ENCODE measurements at places on chromosomes 1 and 21.

DNA sequence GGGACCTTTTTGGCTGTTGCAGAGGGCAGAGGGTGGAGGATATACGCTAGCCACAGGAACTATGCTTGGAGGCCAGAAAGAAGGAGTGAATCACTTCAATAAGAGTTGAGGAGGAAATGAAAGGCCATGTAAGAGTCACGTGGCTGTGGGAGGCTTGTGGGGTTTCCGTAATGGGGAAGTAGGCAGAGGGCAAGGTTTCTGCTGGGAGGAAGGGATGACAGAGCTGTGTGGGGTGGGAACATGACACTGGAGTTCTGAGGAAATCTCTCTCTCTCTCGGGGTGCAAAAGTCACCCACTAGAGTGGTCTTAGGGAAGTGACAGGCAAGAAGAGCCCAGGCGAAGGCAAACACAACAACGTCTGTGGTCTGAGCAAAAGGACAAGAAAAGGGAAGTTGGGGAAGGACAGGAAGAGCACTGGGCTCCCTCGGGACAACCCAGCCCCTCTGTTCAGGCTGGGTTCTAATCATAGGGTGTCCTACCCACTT lies 3.9 kb upstream of the CD1C start:
- peak; percentile 22 for DNase-seq

GRCh38 chr1:202162418-202163280 lies 2.2 kb upstream of the PTPN7 start:
- no peak for DNase-seq

- DNase-seq, result no peak
Observed at GRCh38 chr1:87449348-87449963, 120.8 kb downstream of the LMO4 start.

GRCh38 chr1:157916887-157917570 lies 75.4 kb upstream of the CD5L start:
- DNase-seq, result no peak

- no peak for DNase-seq
Observed at GRCh38 chr1:34876406-34876805, 16.9 kb upstream of the SMIM12 start.

DNA sequence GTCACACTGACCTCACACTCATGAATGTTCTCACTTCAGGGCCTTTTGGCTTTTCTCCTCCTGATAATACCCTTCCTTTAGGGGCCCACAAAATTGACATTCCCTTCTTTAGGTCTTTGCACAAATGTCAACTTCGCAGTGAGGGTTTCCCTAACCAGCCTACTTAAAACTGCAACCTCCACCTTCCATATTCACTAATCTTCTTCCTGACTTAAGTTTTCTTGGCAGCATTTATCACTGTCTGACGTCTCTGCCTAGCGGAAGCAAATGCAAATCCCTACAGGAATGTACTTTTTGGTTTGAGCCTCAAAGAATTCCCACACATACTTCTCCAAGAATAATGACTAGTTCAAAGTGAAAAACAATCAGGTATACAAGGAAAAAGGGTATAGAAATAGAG lies 32.8 kb downstream of the INTS7 start:
- DNase-seq, result no peak

- no peak for DNase-seq
Observed at GRCh38 chr21:43602266-43603232, 56.7 kb downstream of the HSF2BP start.

- DNase-seq, result peak; percentile 42
Observed at GRCh38 chr21:33064623-33065390, 5.1 kb upstream of the OLIG1 start.

DNA sequence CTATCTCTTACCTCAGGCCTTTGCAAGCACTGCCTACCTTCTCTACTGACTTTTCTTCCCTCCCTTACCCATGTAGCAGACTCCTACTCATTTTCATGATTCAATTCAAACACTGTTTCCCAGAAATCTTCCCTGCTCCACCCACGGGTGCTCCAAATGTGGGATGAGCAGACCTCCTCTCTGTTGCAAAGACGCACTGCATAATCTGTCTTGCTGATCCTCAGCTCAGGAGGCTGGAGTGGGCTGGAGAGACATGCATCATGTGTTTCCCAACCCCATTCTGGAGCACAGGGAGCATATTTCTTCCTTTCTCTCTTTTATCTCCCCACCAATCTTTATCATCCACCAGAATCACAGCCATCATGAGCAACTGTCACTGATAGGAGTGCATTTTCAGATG lies 459.9 kb upstream of the NFIA start:
- peak; percentile 24 for DNase-seq

DNA sequence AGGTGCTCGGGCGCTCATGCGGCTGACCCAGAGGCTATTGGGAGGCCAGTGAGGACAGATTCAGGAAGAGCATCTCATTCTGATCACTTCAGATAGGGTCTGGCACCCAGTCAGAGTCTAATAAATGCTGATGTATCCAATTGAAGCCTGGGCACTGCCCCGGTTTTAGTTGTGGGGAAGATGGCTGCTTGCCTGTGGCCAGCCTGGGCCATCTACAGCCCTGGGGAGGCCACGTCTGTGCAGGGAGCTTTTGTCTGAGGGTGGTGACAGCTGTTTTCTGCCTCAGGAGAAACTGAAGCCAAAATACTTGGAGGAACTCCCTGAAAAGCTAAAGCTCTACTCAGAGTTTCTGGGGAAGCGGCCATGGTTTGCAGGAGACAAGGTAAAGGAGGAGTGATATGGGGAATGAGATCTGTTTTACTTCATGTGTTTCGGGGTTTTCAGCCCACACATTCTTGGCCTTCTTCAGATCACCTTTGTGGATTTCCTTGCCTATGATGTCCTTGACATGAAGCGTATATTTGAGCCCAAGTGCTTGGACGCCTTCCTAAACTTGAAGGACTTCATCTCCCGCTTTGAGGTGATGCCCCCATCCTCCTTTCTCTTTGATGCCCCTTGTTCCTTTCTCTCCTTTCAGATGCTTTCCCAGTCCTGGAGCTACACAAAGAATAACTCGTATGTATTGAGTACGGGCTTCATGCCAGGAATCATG lies 2.8 kb downstream of the GSTM5 start:
- no peak for DNase-seq

DNA sequence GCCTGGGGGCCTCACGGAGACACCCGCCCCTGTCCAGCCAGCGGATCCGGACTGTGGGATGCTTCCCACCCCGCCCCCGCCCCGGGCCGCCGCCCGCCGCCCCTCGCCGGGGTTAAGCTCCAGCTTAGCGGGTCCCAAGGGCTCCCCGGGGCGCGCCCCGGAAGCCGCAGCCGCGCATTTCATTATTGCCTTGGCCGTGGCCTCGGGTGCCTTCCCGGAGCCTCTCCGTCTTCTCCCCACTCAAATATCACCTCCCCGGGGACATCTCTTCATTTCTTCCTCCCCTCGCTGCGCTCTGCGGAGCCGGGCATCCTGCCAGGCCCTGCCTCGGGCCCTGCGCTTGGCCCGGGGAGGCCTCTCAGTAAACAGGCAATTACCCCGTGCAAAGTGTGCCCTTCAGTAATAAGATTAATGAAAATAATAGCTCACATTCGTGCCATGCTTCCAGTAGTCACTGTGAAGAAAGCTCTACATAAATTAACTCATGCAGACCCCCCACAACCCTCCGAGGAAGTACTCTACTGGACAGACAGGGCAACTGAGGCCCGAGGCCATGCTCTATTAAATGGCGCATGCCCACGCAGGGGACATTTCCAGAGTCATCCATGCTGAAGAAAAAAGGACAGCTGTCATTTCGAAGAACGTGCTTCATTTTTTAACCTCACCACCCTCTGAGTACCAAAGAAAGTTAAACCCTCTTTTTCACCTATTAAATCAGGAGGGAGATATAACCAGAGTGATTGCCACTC lies 49.9 kb upstream of the LAPTM5 start:
- no peak for DNase-seq

DNA sequence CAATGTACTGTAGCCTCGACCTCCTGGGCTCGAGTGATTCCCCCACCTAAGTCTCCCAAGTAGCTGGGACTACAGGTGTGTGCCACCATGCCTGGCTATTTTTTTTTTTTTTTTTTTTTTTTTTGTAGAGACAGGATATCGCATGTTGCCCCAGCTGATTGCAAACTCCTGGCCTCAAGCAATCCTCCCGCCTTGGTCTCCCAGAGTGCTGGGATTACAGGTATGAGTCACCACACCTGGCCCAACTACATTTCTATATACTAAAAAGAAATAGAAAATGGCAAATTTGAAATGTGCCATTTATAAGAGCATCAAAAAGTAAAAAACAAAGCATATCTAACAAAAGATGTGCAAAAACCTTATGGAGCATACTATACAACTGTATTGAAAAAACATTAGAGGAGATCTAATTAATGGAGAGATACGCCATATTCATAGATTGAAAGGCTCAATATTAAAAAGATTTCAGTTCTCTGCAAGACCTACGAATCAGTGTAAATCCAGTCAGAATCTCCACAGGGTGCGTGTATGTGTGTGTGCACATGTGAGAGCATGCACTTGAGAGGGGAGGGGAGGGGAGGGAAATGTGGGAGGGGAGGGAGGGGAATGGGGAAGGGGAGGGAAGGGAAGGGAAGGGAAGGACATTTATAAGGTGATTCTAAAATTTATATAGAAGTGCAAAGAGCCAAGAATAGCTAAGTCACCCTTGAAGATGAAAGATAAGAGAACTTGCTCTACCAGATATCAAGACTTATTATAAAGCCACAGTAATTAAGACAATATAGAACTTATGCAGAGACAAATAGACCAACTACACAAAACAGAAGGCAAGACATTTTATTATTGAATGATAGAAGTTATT lies 15.5 kb upstream of the PADI4 start:
- DNase-seq, result no peak

GRCh38 chr1:62066713-62067112 lies 127.9 kb upstream of the L1TD1 start:
- DNase-seq, result no peak
